Left renal cortex interstitium (tissue), 4 donors: ENCODE measurements at places on chromosomes 12 and 14.
A peak's percentile ranks its signal among the peaks of the same experiment; 100 is the strongest.

DNA sequence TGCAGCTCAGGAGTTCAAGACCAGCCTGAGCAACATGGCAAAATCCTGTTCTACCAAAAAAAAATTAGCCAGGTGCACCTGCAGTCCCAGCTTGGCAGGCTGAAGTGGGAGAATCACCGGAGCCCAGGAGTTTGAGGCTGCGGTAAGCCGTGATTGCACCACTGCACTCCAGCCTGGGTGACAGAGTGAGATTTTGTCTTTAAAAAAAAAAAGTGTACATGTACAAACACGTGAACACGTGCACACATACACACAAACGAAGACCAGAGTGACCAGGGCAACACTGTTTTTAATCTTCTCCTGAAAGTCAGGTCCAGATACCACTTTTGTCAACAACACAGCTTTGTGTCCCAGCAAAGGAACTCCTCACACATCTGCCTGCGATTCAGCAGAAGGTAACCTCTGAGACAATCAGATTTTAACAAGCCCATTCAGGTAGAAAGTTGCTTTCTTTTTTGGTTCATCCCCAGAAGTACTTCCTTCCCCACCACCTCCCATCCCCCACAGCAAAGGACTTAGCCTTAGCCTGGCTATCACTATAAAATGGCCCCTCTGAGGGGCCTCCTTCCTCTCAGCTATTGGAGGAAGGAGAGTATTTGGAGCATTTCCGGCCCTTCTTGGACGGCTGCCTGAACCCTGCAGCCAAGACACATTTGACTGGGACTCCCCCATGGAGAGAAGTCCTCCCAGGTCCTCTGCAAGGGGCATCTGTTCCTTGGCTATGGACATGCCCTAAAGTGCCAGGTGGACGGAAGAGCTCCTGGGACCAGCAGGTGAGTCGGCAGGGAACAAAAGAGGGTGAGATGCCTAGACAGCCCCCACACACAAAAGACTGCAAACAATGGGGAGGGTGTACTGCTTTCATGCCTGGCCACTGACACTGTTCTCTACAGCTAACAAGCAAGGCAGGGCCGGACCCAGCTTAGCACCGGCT lies 9.8 kb downstream of the CTDSP2 start:
- peak; percentile 84 for DNase-seq

DNA sequence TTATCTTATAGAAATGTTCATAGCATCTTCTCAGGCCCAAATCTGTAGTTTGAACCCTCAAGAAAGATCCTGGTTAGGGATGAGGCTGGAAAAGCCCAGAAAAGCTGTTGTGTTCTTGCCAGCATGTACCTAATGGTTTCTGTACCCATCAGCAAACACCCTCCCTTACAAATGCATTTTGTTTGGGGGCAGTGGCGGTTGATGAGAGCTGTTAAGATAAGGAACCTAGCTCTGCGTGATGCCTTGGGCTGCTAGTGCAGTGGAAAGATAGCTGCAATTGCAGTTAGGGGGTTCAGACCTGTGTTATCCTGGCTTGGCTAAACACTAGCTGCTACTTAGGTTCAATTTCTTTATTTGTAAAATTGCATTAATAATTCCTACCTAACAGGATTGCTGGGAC lies 3.6 kb downstream of the TPH2 start:
- no peak for DNase-seq

- DNase-seq, result no peak
Measured at GRCh38 chr14:100221533-100222223, 17.3 kb upstream of the YY1 start.

GRCh38 chr14:68866991-68867533 lies 74.2 kb upstream of the ZFP36L1 start:
- DNase-seq, result no peak

DNA sequence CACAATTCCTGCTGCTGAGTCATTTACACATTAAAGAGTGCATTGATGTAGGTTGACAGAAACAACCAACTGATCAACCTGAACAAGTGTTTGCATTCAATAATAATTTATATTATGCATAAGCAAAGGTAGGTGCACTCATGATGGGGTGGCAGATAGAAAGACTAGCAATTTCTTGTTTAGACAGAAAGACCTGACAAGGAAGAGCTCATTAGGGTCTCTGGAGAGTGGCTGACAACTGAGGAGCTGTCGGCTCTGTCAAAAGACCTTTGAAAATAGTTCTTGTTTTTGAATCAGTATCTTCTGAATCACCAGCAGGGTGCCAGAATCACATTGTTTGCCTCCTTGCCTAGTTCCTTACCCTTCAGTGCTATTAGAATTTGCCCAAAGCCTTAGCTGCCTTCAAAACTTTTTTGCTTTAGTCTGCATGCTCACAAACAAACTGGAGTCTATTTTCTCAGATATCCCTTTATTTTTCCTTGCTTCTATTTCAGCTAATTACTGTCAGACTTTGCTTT lies 234.7 kb downstream of the BTG1 start:
- DNase-seq, result no peak

DNA sequence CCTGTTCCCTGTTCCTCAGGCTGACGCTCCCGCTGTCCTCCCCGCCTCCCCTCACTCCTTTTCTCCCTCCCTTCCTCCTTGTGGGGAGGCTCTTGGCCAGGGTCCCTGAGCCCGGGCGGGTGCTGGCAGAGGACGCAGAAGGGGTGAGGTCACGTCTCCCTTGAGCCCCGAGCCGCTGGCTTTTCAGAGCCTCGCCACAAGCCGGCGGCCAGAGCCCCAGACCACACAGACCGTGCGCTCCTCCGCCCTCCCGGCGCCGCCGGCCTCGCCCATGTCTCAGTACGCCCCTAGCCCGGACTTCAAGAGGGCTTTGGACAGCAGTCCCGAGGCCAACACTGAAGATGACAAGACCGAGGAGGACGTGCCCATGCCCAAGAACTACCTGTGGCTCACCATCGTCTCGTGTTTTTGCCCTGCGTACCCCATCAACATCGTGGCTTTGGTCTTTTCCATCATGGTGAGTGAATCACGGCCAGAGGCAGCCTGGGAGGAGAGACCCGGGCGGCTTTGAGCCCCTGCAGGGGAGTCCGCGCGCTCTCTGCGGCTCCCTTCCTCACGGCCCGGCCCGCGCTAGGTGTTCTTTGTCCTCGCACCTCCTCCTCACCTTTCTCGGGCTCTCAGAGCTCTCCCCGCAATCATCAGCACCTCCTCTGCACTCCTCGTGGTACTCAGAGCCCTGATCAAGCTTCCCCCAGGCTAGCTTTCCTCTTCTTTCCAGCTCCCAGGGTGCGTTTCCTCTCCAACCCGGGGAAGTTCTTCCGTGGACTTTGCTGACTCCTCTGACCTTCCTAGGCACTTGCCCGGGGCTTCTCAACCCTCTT lies at the start of gene TMEM233:
Gene TMEM233, plus strand, starts transcription at position 197 of the 821 bp plus-strand sequence. Its CDS starts 75 bp downstream, at position 272.
- DNase-seq, result no peak

DNA sequence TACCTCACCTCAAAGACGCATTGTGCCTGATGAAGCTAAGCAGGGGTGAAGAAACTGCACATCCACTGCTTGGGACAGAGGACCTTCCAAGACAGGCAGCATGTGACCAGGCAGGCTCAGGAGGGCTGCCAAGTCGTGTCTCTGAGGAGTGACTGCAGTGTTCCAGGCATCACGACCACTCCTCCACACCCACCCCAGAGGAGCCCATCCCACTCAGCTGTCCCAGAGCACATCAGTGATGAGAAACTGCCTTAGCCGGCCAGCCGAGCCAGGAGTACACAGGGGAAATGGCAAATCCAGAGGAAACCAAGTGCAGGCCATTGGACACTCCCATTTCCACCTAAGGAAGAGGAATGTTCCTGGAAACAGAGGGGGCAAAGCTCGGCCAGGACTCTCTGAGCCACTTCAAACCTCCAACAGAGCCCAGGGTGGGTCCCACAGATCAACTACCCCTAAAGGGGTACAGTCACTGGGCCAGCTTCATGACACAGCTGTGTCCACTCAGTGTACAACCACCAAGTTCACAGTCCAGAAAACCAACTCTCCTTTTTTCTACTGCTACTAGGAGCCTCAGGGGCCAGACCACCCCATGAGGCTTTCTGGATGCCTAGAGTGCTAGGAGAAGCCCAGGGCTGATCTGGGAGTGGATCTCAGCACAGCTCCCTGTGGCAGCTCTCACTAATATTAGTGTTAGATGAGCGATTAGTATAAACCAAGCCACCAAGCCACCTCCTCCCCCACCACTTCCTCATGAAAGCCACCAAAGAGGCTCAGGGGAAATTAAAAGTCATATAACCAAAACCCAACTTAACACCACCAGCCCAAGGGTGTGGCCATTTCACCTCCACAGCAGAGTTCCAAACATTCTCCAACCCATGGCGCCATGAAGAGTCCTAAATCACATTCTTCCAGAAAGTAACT lies 15.4 kb downstream of the PXN start:
- no peak for DNase-seq

GRCh38 chr12:93079271-93079670 lies 150.2 kb upstream of the EEA1 start:
- DNase-seq, result no peak

DNA sequence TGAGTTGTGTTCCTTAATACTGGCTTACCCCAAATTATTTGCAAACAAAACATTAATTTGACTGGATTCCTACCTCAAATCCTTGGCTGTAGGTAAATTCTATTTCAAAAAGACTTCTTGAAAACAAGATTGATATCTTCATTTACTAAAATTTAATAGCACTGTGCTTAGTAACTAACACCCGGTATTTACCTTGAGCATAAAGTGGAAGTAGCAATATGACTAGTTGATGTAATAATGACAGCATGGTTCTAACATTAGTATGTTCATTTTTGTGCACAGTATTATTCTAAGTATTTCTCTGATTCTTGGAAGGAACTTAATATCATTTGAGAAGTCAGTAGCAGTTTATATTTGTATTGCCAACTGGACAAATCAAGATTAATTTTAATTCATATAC lies 96.8 kb downstream of the PPHLN1 start:
- no peak for DNase-seq

GRCh38 chr12:41850046-41850445 lies 294.6 kb downstream of the GXYLT1 start:
- no peak for DNase-seq
